ENCODE measurements at places on chromosomes 12 and 14. TPM values are rescaled to one million over a fixed set of nuclear protein-coding genes. Genes with fewer than 3 reads are reported as not detected.
A peak's percentile ranks its signal among the peaks of the same experiment; 100 is the strongest.

The ACYP1 gene
- 8.2 TPM for total RNA-seq

The GPR65 gene
- total RNA-seq: 2.0 TPM

The ACTN1 gene
- 665 TPM for total RNA-seq

The BTBD7 gene
- total RNA-seq: 42.5 TPM

The NACA gene
- 530 TPM for total RNA-seq

The LGALS3 gene
- 189 TPM for total RNA-seq

GRCh38 chr12:6873094-6874014, at the start of gene SPSB2:
SPSB2 (minus strand) TSS chr12:6873303; CDS start chr12:6872901, 402 bp downstream.
- peak; percentile 100 for DNase-seq

DNA sequence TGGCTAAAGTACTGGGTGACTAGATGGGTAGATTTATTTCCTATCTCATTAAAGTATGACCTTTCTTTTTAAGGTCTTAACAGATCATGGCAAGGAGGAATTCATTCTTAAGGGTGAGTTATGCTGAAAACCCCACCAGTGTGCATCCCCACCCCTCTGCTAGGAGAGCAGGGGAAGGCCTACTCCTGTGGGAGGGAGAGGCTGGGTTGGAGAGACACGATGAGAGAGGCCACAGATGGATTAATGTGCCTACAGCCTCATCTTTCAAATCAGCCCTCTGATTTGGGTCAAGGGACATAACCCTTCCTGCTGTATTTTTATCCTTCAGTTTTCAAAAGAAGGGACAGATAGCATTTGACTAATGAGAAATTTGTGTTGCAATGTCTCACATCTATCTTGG, 185.5 kb downstream of the SSPN start:
- DNase-seq: no peak

The LRRC10 gene
- total RNA-seq: not detected

- no peak for DNase-seq
Observed at GRCh38 chr14:101088395-101088667, 184.8 kb upstream of the RTL1 start.

DNA sequence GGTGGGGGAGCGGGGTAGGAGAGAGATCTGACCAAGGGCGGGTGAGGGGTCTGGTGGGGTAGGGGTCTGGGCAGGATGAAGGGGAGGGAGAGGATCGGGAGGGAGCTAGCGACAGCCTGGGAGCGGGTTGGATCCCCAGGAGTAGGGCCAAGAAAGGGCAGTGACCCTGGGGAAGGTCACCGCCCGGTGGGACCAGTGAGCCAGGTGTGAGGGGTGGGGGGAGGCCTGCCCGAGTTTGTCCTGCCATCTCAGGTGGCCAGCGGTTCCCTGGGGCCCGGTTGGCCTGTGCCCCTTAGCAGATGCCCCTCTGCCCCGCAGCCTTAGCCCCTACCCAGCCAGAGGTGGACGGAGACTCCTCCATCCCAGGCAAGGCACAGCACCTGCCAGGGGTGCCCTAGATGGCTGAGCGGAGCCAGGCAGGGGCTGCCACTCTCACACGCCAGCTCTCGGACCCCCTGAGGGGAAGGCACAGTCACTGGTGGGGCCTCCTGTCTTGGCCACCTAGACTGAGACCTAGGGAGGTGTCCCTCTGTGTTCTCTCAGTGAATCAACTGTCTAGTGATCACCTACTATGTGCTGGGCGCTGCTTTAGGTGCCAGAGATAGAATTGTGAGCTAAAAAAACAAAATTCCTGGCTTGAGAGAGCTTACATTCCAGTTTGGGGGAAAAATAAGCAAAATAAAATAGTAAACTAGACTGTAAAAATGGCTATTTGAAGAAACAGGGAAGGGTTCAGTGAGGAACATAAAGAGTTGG, 629 bp upstream of the TTC7B start:
- no peak for DNase-seq

The CYP27B1 gene
- total RNA-seq: 0.57 TPM

The REM2 gene
- 0.23 TPM for total RNA-seq

The RNASE7 gene
- not detected for total RNA-seq

The ESR2 gene
- total RNA-seq: 0.14 TPM

GRCh38 chr14:80679273-80679672, 262.3 kb downstream of the CEP128 start:
- no peak for DNase-seq

- no peak for DNase-seq
Observed at GRCh38 chr12:75892731-75893408, 138.7 kb downstream of the PHLDA1 start.

The HOXC10 gene
- total RNA-seq: 35.5 TPM

The HPD gene
- total RNA-seq: 17.4 TPM

DNA sequence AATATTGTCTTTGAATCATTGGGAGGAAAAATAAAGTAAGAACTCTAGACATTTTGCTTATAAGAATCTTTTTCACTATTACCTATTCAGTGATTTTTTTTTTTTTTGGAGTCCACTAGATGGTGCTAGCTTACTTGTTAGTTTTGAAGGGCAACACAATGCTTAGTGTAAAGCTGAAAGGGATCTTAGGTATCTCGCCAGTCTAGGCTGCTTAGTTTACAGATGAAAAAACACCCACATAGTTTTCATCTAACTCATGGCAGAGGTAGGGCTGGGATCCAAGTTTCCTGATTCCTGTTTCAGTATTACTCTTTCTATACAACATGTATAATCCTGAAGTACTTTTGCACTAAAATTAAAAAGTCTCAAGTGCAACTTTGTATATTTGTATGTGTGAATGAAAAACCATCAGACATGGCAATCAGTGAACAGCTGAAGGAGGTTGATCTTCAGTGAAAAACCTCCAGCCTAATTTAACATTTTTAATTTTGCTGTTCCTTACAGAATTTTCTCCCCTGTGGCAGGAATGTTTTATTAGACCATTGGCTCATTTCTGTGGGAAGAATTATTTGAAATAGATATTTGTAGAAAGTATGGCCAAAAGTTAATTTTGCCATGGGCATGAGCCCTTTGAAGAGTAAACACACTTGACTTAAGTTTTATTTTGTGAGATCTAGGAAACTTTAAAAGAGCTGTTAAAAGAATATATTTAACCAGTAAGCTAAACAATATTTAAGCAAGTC, 40.7 kb downstream of the LRRIQ1 start:
- no peak for DNase-seq

The GARIN6 gene
- not detected for total RNA-seq

DNA sequence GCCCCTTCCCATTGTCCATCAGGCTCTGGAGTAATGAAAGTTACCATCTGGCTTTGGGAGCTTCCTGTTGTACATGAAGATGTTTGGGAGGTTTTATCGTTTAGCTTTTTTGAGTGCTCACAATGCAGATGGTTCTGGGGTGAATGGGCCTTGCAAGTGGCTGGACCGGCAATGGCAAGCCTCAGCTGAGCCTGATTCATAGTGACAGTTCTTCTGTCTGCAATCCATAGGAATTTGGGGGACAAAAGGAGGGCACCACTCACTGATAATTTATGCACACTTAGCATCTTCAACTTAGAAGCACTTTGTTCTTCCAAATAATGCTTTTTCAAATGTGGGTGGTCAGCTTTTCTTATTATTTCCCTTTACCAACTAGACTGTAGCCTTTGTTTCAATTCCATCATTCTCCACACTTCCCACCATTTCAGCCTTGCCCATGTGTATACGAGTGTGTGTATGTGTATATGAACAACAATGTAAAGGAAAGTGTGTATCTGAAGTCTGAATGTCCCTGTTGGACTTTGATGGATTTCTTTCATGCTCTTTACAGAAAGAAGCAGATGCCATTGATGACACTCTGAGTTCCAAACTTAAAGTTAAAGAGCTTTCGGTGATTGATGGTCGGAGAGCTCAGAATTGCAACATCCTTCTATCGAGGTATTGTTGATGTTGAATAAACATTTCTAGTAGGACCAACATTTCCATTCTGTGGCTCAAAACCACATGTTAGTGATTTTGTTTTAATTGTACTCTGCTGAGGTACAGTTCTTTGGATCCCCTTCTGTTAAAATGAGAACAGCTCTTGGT, 125.5 kb downstream of the GPR135 start:
- DNase-seq: no peak

The PNP gene
- total RNA-seq: 34.1 TPM

GRCh38 chr12:15534874-15535273, 212.6 kb downstream of the PTPRO start:
- DNase-seq: no peak

The INHBC gene
- not detected for total RNA-seq

DNA sequence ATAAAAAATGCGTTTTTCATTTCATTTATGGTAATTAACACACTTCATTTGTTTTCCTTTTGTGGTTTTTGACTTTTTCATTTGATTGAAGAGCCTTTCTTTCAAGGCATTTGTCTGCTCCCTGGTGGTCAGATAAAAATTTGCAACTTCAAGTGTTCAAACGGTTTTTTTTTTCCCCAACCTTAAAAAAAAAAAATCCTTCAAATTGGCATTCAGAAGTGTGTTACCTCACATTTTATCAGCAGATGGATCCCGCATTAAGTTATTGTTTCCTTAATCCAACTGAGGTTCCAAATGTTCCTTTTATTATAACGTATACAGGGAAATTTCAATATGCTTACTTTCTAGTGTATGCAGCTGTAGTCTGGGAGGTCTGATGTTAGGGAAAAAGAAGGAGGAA, 47.2 kb downstream of the MYF5 start:
- DNase-seq: no peak

The SSPN gene
- 47.4 TPM for total RNA-seq

- peak; percentile 91 for DNase-seq
Observed at GRCh38 chr12:6532051-6532926, 2.0 kb upstream of the GAPDH start.
